Muscle of leg (tissue), 16 donors: ENCODE measurements at places on chromosomes 12 and 14. TPM values are rescaled to one million over a fixed set of nuclear protein-coding genes. Genes with fewer than 3 reads are reported as not detected.

GRCh38 chr12:9039397-9039977, 50.1 kb downstream of the KLRG1 start:
- DNase-seq = peak; percentile 69

The P2RX7 gene
- total RNA-seq = 1.6 TPM

- peak; percentile 12 for DNase-seq
These were observed 15.0 kb downstream of the OXA1L start for GRCh38 chr14:22781301-22781991.

GRCh38 chr12:109738878-109739665, 25.4 kb downstream of the FAM222A start:
- no peak for DNase-seq

DNA sequence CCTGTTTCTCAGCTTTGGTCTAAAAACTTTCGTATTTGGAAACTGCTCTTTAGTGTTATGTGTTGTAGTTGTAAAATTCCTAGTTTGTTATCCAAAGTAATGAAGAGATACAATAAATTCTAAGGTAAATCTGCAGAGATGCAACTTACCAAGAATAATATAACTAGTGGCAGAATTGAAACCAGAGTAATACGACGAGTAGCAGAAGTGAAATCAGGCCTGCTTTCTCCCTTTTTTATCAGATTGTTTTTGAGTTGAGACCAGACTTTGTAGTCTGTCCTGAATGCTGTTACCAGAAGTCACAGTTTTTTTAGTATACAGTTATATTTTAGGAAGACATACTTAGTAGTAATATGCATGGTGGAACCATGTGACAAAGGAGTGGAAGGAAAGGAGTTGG, 12.5 kb downstream of the PAPOLA start:
- DNase-seq = no peak

GRCh38 chr12:32785557-32785956, 29.9 kb upstream of the YARS2 start:
- no peak for DNase-seq
